HAP-1 (cell line): ENCODE measurements at places on chromosomes 4 and X.
A peak's percentile ranks its signal among the peaks of the same experiment; 100 is the strongest.

- peak; percentile 18 for DNase-seq
Measured at GRCh38 chrX:110415440-110416170, 57.0 kb downstream of the RTL9 start.

GRCh38 chr4:3406431-3406830 is 35.3 kb upstream of the HGFAC start:
- DNase-seq = no peak

GRCh38 chrX:21946925-21947641 is 6.6 kb downstream of the SMS start:
- peak; percentile 88 for DNase-seq

GRCh38 chrX:103063918-103064434 is at the start of gene BEX1:
BEX1 (minus strand) TSS chrX:103064171; CDS start chrX:103063274, 897 bp downstream.
- no peak for DNase-seq

DNA sequence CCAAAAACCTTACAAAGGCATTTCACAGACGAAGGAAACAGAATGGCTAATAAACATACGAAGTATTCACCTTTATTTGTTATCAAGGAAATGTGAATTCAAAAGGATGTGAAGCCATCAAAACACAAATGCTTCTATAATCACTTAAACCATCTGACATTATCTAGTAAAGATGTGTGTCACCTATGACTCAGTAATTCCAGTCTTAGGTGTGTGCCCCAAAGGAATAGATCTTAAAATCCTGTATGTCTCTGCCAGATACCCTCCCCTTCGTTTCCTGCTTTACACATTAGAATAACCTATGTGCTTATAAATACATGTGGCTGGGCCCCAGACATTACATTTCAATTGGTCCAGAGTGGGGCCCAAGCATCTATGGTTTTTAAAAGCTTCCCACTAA is 41.8 kb upstream of the CEP135 start:
- DNase-seq = no peak

DNA sequence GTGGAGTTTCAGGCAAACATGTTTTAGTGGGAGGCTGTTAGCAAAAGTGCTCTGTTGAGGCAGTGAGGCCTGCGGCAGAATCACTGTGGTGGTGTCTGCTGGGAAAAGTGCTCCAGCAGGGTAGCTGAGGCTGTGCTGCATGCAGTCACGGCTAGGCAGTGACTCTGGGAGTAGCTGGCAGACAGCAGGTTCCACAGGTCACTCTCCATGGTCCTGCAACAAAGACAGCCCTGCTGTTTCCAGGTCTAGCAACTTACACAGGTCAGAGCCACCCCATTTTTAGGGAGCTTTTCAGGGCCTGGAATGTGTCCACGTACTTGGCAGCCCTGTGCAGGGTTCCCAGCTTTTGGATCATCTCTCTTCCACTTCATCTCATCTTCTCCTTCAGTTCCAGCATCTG is 184.3 kb downstream of the NAA11 start:
- no peak for DNase-seq

DNA sequence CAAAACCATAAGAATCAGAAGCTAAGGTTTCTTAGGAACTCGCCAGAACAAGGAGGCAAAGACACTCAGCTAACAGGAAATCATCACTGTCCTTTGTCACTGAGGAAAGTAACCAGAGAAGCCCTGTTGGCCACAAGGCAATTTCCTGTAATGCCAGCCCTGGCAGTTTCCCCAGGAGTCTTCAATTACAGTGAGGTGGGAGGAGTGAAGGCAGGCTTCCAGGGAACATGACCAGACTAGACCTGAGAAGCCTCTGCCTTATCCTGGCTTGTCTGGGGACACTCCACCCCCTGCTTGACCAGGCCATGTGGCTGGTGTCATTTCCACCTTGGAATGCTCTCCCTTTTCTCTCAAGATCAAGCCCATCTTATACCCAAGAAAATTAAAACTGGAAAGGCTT is 125.3 kb downstream of the COL4A6 start:
- DNase-seq = no peak

- no peak for DNase-seq
Measured at GRCh38 chr4:12723849-12724447, 760.2 kb downstream of the RAB28 start.
